Activated naive CD4-positive, alpha-beta T cell treated with anti-CD3 and anti-CD28 coated beads for 36 hours (primary cell): ENCODE measurements at places on chromosomes 4 and X. TPM values are rescaled to one million over a fixed set of nuclear protein-coding genes. Genes with fewer than 3 reads are reported as not detected.

IL2 gene
- 142 TPM for total RNA-seq

UBL4A gene
- total RNA-seq, result 37.4 TPM

MAGEA8 gene
- total RNA-seq, result not detected

C4orf50 gene
- total RNA-seq, result not detected

BOD1L1 gene
- 24.2 TPM for total RNA-seq

NAA11 gene
- total RNA-seq, result not detected

PABPC4L gene
- total RNA-seq, result not detected

DNA sequence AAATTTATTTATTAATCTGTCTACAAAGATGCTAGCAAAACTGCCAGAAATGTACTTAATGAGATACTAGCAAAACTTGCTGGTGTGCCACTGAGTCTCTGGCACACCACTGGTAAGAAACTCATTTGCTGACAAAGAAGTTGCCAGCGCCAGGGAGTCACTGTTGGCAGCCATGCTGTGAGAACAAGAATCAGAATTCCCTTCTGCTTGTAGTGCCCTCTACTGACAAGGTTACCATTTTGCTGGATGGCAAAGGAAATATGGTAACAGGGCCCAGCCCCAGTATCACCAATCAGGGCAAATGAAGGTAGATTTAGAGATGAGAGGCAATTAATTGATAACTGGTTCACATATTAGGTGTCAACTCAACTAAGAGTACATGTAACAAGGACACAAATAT lies 750.1 kb upstream of the ADGRL3 start:
- no peaks in the 10 kb centered on the region for H3K36me3 ChIP-seq
- no peak for DNase-seq
- no peak overlapping the region for H3K4me3 ChIP-seq
- H3K4me1 ChIP-seq, result no peaks in the 10 kb centered on the region
- no peaks in the 10 kb centered on the region for H3K27me3 ChIP-seq
- no peak overlapping the region for H3K27ac ChIP-seq

- peak; percentile 64 for DNase-seq
- peaks cover 8% of the 10 kb centered on the region for H3K36me3 ChIP-seq
- no peaks in the 10 kb centered on the region for H3K27me3 ChIP-seq
- no peak overlapping the region for H3K4me3 ChIP-seq
- no peak overlapping the region for H3K27ac ChIP-seq
Measured at GRCh38 chrX:15686818-15687685, 22.4 kb upstream of the CLTRN start.

- peaks cover 28% of the 10 kb centered on the region for H3K4me1 ChIP-seq
- no peak overlapping the region for H3K4me3 ChIP-seq
- DNase-seq, result no peak
- H3K36me3 ChIP-seq, result peaks cover 39% of the 10 kb centered on the region
Measured at GRCh38 chrX:355329-356050, 31.2 kb downstream of the PPP2R3B start.

- peak overlapping the region; percentile 60 for H3K27ac ChIP-seq
- DNase-seq, result peak; percentile 91
- peaks cover 18% of the 10 kb centered on the region for H3K4me1 ChIP-seq
- H3K27me3 ChIP-seq, result no peaks in the 10 kb centered on the region
- peak overlapping the region; percentile 52 for H3K4me3 ChIP-seq
- H3K36me3 ChIP-seq, result no peaks in the 10 kb centered on the region
Measured at GRCh38 chr4:139266583-139267257, 13.3 kb downstream of the MGARP start.

GRCh38 chrX:122512561-122513072 lies 671.5 kb upstream of the GRIA3 start:
- no peaks in the 10 kb centered on the region for H3K4me1 ChIP-seq
- no peak for DNase-seq
- H3K27me3 ChIP-seq, result no peaks in the 10 kb centered on the region
- no peak overlapping the region for H3K4me3 ChIP-seq
- no peak overlapping the region for H3K27ac ChIP-seq
- no peaks in the 10 kb centered on the region for H3K36me3 ChIP-seq
